Stimulated activated CD8-positive, alpha-beta memory T cell treated with anti-CD3 and anti-CD28 coated beads, Interleukin-7, amount 100 ng/mL, for 24 hours (primary cell): ENCODE measurements at places on chromosomes 1 and 21.

DNA sequence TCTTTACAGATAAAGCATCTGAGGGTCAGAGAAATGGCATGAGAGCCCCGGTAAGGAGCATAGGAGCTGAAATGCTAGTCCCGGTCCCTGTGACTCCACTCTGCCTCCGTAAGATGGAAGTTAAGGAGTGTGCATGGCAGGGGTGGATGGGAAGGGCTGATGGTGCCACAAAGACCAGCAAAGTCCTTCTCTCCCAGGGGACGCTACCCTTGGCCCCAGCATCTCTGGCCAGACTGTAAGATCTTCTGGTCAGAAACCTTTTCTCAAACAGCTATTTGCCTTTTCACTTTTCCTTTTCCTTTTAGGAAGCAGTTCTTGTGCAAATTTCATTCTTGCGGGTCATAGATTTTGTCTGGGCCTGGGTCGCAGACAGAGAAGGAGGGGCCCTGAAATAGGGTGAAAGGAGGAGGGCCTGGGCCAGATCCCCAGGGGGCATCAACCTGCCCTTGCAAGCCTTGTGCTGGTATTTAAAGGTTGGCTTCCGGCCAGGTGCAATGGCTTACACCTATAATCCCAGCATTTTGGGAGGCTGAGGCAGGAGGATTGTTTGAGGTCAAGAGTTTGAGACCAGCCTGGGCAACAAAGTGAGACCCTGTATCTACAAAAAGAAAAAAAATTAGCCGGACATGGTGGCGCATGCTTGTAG lies 14.4 kb upstream of the EPS8L3 start:
- DNase-seq: no peak

DNA sequence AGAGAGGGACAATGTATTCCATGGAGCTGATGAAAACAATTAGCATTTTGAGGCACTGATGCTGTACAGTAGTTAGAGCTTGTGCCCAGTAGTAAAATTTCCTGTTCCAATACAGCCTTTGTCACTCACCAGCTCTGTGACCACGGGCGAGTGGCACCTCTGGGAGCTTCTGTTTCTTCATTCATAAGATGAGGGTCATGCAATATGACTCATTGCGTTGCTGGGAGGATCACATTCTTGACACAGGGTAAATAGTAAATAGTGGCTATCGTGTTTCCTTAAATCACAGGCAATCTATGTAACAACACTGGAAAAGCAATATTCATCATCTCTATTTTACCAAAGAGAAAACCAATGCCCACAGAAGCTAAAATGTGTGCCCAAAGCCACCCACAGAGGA lies 4.5 kb upstream of the LRRC52 start:
- no peak for DNase-seq

DNA sequence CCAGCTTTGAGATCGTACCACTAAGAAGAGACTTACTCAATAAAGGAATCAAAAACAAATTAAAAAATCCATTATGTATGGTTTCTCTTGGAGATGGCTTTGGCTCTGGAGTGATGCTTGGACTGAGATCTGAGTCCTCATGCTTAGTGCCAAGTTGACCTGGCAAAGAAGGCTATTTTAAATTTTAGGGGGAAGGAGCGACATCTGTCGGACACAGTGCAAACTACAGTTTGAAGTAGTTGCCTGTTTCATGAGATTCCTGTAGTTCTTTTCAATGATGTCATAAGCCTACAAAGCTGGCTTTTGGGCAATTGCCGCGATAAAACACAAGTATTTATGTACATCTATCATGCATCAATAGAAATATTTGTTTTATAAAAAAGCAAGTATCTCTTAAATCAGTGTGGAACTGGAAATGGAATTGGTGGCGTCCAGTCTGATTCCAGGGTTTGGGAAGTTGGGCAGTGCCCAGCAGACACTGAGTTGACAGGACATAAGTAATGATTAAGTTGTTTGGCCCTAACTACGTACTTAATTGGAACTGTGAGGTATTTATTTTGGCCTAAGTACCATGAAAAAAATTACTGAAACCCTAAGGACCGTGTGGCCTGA lies 50.0 kb downstream of the TBCE start:
- peak; percentile 30 for DNase-seq

- DNase-seq: no peak
Measured at GRCh38 chr1:27602462-27603308, 1.3 kb downstream of the AHDC1 start.

GRCh38 chr1:201828217-201828819 lies 639 bp upstream of the IPO9 start:
- DNase-seq: no peak

DNA sequence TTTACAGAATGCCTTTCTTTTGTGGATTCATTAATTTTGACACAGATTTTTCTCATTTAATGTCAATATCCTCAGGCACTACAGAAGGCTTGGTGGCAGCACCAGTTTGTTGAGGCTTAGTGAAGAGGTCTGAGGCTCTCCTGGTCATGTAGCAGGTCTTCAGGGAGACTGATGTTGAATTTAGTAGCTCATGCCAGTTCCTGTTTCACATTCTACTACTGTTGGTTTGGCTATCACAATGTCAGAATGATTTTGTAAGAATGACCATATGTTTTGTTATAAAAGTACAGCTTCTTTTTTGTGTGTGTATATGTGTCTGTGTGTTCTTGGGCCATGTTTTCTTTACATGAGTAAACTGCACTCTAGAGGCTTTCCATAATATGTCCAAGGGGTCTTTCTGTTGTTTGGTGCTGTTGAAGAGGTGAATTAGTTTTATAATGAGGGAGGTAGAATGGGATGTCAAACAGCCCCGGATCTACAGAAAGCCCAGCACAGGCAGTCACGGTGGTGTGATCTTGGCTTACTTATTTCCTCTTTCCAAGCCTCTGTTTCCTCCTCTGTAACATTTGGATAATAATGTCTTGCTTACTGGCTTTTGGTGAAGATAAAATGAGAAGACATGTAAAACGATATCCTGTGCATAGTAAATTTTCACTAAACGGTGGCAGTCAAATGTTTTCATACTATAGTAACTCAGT lies 32.0 kb downstream of the C1orf21 start:
- no peak for DNase-seq

DNA sequence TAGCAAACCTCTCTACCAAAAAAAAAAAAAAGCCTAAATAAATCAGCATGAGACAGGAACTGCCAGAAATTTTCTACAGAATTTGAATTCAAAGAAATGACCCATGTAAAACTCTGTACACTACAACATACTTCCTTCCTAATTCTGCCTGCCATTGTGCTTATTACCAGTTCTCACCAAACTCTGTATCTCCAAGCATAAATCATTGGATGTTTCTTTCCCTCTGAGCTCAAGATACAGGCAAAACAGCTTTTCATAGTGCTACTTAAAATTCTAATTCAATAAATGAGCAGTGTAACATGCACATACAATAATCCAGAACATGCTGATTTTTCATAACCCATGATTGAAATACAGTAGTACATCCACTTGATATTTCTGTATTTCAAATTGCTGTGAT lies 87.0 kb downstream of the EIF4G3 start:
- no peak for DNase-seq

DNA sequence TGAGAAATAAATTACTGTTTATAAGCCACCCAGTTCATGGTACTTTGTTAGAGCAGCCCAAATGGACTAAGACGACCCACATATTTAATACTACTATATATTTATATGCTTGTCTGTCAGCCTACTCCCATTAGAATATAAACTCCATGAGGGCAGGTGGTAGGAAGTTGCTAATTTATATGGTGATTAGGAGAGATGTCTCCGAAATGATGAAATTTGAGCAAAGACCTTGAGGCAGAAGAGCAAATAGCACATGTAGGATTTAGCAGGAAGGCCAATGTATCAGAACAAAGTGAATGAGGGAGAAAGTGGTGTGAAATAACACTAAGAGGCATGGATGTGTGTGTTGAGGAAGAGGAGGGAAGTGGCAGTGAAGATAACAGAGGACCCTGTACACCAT lies 10.6 kb upstream of the SLFNL1 start:
- no peak for DNase-seq

DNA sequence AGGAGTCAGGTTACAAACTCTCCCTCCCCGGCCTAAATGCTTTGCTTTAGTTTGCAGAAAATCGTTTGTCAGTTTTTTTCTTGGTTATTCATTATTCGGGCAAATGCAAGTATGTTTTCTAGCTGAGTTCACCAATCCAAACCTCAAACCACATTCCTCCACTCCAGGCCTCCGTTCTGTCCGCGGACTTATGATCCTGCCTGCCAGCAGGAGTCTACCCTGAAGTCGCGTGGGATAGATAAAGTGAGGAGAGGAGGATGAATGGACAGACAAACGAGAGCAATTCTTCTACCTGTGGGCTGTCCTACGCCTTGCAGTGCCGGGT lies 1.3 kb downstream of the ADAMTS1 start:
- DNase-seq: no peak

- no peak for DNase-seq
Measured at GRCh38 chr1:38800720-38801671, 58.6 kb downstream of the RRAGC start.

- no peak for DNase-seq
Measured at GRCh38 chr1:61343734-61344420, 261.5 kb downstream of the NFIA start.

DNA sequence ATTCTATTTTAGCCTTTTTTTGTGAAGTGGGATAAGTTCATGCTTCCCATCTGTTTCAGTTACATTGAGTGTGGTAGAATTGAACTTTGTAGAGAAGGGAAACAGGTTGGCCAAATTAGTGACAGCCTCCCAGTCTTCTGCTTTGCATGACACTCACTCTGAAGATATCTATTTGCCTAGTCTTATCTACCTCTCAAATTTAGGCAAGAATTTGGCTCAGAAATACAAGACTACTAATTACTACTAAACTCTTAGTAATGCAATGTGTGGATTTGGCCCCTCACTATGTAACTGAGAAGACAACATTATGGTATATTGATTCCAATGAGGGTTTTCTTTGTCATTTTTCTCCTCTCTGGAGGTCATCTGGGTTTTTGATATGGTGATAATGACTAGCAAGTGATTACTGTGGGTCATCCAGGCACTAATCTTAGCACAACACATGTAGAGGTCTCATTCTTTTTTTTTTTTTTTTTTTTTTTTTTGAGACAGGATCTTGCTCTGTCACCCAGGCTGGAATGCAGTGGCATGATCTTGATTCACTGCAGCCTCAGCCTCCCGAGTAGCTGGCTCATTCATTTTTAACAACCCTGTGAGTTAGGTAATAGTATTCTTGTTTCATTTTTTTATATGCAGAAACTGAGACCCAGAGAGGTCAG lies 6.3 kb downstream of the FAM20B start:
- no peak for DNase-seq

DNA sequence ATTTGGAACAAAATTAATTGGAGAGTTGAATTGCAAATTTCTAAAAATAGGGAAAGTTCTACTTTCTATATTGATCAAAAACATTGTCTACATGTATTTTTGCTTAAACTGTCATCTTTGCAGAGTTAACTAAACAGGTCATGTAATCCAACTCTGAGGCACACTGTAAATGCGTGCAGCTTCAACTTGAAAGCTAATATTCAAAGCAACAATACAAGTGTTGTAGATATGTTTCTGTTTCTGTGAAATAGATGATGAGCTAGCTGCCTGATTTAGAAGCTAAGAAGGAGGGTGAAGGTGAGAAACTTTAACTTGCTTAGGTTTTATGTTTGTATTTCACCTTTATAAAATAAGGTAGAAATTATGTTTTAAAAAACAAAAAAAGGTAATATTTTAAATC lies 77.2 kb downstream of the IVNS1ABP start:
- no peak for DNase-seq

- DNase-seq: no peak
Measured at GRCh38 chr1:182977480-182977879, 24.5 kb upstream of the SHCBP1L start.

- no peak for DNase-seq
Measured at GRCh38 chr1:235075777-235076308, 52.8 kb downstream of the TOMM20 start.

DNA sequence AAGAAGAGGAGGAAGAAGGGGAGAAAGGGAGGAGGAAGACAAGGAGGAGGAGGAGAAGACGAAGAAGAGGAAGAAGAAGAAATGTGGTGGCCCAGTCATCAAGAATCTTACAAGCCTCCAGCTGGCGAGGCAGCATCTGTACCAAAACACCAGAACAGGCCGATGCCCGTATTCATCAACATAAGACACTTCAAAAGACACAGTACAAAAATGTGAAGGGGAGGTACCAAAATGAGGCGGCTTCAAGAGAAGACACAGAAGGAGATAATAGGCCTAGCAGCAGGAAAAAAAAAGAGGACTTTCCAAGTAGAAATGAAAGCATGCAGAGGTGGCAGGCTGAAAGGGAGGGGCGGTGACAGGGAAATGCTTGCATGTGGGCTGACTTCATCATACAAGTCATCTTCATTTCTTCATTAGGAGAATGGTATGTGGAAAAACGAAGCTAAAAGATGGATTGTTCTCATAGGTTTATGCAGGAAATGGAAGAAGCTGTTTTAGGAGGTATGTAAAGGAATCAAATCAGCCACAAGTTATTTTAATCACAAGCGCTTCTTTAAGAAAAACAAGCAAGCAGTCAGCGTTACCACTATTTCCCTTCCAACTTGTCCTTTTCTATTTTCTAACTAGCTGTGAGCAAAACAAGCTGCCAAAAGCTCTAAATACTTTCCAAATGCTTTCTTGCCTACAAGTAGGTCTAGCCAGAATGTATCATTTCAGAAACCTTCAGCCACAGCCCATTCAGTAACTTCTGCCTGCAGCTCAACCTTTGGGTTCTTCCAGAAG lies 192.3 kb downstream of the SLC45A1 start:
- no peak for DNase-seq

GRCh38 chr1:190170321-190170720 lies 307.3 kb downstream of the BRINP3 start:
- no peak for DNase-seq

- no peak for DNase-seq
Measured at GRCh38 chr1:239884796-239885195, 206.9 kb upstream of the FMN2 start.

DNA sequence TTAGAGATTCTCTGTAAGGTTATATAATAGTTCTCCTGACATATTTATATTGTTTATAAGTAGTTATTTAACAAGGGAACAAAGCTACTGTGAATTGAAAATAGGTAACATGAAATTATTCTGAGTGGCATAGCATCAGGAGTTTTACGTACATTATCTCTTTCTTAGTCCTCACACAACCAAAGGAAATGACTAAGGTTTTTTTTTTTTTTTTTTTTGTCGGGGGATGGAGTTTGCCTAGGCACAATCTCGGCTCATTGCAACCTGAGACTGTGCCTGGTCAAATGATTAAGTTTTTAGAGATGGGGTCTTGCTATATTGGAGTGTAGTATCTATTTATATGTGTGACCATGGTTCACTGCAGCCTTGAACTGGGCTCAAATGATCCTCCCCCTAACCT lies 24.9 kb downstream of the TMED5 start:
- no peak for DNase-seq

DNA sequence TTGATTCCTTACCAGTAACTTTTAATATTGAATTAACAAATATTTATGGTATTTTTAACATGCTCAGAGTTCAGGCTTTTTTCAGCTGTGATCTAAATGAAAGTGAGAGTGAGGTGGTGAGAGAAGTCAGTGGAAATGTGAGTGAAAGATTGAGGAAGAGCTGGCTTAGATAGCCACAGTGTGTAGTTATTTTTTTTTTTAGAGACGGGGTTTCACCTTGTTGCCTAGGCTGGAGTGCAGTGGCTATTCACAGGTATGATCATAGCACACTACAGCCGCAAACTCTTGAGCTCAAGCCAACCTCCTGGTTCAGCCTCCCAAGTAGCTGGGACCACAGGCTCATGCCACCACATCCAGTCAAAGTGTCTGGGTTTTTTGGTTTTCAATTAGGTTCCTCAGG lies 10.9 kb downstream of the RNF11 start:
- DNase-seq: no peak
